ENCODE measurements at places on chromosomes 5 and 9.
A peak's percentile ranks its signal among the peaks of the same experiment; 100 is the strongest.

DNA sequence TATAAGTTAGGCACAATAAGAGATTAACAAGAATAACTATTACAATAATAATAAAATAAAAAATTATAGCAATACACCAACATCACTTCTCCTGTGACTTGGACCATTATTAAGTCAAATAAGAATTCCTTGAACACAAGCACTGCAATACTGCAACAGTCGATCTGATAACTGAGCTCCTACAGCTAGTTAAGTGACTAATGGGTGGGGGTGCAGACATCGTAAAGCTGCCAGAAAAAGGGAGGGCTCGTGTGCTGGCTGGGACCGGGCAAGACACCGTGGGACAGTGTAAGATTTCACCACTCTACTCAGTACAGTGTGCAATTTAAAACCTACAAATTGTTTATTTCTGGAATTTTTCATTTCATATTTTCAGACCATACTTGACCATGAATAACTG, 78.8 kb downstream of the SNX24 start:
- DNase-seq = no peak

- DNase-seq = no peak
Measured at GRCh38 chr9:97368964-97369363, 42.9 kb upstream of the TDRD7 start.

- no peak for DNase-seq
Measured at GRCh38 chr5:162796507-162796906, 640.9 kb upstream of the CCNG1 start.

- DNase-seq = no peak
Measured at GRCh38 chr5:96962540-96962991, 26.7 kb downstream of the LNPEP start.

- no peak for DNase-seq
Measured at GRCh38 chr9:107158321-107158720, 124.8 kb upstream of the RAD23B start.

- no peak for DNase-seq
Measured at GRCh38 chr5:163682234-163682633, 176.8 kb downstream of the MAT2B start.

GRCh38 chr5:180174587-180174972, 34.4 kb downstream of the RASGEF1C start:
- DNase-seq = no peak

DNA sequence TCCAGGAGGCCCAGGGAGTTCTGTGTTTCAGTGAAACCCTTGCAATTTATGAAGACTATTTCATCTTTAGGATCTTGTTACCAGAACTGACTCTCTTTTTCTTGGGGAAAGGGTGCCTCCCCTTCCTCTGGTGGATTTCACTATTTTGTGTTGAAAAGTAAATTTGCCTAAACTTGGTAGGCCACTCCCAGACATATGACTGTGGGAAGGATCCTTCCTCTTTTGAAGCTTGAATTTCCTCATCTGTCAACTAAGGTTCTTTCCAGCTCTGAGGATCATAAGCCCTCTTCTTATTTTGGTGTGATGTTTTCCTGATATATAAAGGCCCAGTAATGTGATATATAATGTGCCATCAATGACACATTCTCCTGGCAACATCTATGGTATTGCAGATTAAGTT, 59.1 kb upstream of the ZFAND5 start:
- DNase-seq = no peak

GRCh38 chr9:117491491-117491890, 76.6 kb upstream of the ASTN2 start:
- no peak for DNase-seq

- no peak for DNase-seq
Measured at GRCh38 chr5:75640826-75641225, 29.6 kb downstream of the ANKDD1B start.

- DNase-seq = no peak
Measured at GRCh38 chr5:165321912-165322311, 1816.5 kb downstream of the MAT2B start.

DNA sequence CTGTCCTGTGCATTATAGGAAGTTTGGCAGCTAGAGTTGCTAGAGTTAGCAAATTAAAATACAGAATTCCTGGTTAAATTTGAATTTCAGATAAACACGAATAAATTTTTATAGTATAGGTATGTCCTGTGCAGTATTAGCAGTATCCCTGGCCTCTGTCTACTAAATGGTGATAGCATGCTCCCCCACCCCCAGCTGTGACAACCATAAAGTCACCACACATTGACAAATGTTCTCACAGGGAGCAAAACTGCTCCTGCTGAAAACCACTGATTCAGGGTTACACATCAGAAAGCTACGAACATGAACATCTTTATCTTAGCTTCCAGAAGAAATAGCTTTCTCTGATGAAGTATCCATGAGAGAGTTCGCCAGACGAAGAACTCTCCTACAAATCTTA, 91.8 kb upstream of the CCDC112 start:
- DNase-seq = no peak

DNA sequence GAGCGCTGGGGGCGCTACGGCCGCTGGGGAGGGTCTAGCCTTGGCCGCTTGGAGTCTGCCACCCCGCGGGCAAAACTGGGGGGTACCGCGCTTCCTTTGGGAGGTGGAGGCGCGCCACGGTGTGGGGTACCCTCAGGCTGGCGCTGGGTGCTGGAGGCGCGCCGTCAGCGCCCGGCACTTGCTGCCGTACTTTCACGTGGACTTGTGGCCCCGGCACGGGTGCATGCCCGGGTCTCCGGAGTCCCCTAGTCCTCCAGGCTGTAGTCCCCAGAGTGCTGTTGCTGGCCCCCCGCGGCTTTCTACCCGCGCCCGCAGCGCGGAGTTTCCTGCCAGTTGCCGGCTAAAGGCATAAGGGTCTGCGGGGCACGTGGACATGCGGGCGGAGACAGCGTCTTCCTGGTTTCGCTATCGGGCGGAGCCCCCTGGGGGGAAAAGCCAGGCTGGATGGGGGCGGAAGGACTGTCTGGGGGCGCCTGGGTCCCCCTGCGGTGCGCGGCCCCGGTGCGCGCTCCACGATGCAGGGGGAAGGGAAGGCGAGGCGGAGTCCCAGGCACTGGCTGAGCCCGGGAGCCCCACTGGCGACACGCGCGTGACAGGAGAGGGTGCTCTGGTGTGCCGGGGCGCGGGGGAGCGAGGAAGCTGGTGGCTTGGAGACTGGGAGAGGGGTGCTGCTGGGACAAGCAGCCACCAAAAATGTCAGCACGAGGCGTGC, 666 bp downstream of the PPARGC1B start:
- DNase-seq = peak; percentile 37

DNA sequence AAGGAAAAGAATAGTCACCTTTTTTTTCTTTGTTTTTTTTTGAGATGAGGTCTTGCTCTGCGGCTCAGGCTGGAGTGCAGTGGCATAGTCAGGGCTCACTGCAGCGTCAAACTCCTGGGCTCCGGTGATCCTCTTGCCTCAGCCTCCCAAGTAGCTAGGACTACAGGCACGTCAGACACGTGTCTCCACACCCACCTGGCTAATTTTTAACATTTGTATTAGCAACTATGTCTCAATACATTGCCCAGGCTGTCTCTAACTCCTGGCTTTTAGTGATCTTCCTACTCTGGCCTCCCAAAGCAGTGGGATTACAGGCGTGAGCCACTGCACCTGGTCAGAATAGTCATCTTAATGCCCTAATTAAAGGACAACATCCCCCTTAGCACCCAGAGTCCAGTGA, 54.4 kb upstream of the CTSL start:
- DNase-seq = no peak

GRCh38 chr5:83364312-83365299, 106.9 kb upstream of the VCAN start:
- DNase-seq = no peak

GRCh38 chr9:21434202-21435014, 5.8 kb upstream of the IFNA1 start:
- DNase-seq = peak; percentile 29

Measured in activated naive CD8-positive, alpha-beta T cell treated with anti-CD3 and anti-CD28 coated beads, Interleukin-2, amount 50 U/mL, for 16 hours (primary cell).